Eye (tissue), 1 donor: ENCODE measurements at places on chromosomes 3 and 15.

DNA sequence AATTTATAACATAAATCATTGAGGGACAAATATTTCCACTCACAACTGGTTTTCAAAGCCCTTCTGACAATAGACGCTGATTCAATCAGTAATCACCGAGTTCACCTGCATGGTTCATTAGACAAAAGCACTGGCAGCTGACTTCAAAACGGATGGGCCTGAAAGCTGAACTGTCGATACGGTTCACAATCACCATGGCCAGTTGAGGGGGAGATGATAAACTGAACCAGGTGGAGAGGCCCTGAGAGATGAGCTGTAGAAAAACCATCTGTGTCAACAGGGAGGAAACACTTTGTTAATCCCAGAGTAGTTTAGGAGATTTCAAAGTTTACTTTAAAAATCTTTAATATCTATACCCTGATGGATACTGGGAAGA is 75.0 kb downstream of the PEX5L start:
- peak; percentile 90 for DNase-seq

- no peak for DNase-seq
Observed at GRCh38 chr15:87326269-87326668, 930.3 kb downstream of the NTRK3 start.

DNA sequence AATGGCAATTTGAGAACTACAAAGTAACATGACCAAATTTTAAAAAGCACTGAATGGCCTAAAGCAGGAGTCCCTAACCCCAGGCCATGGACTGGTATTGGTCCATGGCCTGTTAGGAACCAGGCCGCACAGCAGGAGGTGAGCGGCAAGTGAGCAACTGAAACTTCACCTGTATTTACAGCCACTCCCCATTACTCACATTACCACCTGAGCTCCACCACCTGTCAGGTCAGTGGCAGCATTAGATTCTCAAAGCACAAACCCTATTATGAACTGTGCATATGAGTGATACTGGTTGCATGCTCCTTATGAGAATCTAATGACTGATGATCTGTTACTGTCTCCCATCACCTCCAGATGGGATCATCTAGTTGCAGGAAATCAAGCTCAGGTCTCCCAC is 48.8 kb downstream of the SENP7 start:
- DNase-seq, result no peak

DNA sequence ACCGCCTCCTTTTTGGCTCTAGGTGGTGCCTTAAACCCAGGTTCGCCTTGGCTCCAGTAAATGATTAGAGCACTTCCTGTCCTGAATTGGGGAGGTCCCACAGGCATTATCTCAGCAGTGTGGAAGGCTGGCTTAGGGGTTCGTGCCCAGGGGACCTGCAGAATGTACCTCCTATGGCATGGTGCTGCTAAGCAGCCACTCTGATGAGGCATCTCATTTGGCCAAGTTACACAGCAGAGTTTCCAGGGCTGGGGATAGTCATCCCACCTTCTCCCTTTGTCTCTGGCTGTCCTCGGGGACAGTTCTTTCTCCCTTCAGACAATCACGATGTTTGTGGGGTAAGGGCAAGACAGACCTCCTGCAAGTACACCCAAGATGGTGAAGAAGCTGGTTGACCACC is 371.2 kb downstream of the VPS13C start:
- DNase-seq, result no peak

DNA sequence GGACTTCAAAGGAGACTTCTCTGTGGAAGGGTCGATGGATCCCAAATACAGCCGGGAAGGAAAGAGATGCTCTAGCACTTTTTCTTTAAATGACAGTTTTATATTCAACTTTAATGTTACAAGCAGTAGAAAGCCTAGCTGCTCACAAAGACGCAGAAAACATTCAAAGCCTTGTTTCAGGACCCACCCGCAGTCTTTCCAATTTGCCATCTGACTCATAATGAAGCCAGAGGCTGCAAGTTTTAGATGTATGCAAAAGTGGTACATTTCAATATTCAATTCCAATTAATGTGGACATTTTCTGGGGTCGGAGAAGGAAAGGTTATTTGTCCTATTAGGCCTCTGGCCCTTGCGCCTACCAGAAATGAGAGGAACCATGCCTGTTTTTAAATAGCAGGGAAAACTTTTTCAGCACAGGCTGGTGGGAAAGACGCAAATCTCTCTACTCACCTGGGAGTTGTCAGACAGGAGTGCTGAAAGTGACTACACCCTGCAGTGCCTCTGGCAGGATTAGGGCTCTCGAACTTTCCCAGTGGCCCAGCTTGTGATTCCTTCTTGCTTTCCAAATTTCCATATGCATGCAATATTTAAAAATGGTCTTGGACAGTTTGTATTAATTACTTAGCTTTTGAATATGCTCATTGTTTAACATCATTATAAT is 117.4 kb upstream of the MBNL1 start:
- no peak for DNase-seq

- peak; percentile 65 for DNase-seq
Observed at GRCh38 chr15:85702321-85703101, 92.2 kb downstream of the KLHL25 start.
